ENCODE measurements at places on chromosomes 12 and 14.
A peak's percentile ranks its signal among the peaks of the same experiment; 100 is the strongest.

DNA sequence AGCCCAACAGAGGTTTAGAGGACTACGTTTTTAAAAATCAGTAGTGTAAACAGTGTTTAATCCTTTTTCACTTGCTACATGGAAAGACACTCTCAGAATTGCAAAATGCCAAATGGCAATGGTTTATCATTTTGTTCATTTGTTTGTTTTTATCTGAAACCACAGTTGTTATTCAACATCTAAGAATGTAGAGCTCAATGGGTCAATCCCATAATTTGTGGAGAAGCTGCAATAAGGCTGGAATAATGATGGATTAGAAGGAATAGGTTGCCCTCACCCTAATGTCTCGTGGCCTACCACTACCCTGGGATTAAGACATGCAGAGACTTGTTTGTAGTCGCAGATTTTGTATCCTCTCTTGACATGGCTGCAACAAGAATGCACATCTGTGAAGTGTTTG lies 115.7 kb downstream of the LLPH start:
- no peak for DNase-seq

- no peak for DNase-seq
Observed at GRCh38 chr12:107486140-107486892, 199.3 kb upstream of the PWP1 start.

GRCh38 chr12:92058664-92059063 lies 87.0 kb downstream of the BTG1 start:
- no peak for DNase-seq

DNA sequence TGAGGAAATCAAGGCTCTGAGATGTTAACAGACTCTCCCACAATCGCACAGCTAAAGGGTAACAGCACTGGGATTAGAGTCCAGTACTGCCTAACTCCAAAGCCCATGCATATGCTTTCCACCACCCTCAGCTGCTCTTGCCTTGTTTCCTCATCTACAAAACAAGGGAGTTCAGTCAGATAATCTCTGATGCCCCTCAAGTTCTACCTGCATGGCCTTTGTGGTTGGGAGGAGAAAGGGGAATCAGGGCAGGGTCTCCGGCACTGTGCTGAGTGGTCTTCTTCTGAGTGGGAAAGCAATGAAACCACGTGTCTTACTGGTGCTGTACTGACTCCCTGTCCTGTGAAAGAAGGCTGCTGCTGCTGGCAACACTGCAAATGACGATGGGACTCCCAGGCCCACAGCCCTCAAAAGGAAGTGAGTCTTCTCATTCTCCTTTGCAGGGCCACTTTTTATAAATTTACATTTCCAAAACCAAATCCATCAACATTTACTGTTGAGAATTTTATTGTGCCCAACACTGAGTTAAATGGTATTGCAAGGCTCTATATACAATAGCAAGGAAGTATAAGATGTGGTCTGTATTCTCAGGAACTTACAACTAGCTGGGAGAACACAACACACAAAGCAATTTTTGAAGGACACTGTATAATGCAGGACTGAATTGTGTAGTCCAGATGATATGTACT lies 19.7 kb upstream of the DUSP16 start:
- no peak for DNase-seq

GRCh38 chr14:61034416-61035120 lies 53.5 kb downstream of the SLC38A6 start:
- DNase-seq = peak; percentile 13

DNA sequence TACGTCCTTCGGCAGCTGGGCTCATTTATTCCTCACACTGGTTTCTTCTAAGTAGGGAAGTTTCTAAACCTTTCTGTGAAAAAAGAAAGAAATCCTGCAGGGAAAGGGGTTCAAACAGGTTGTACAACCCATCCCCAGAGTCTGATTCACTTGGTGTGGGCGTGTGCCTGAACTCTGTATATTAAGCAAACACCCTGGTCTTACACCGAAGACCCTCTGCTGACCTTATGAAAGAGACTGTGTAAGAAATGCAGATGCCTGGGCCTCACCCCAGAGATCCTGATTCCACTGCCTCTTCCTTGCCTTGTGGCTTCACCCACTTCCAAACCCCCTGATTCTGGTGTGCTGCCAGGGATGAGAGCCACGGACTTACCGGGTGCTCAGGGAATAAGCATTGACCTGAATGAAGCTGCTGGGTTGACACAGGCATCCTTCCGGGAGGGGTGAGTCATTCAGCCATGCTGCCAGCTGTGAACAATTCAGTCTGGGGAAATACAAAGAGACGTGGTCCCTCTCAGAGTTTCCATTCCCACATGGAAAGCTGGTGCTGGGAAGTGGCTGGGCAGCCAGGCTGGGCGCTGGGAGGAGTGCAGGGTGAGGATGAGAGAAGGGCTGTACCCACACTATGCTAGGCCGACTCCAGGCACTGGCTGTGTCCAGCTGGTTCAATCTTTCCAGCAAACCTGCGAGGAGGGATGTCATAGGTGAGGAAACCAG lies 26.5 kb upstream of the ACTN1 start:
- DNase-seq = no peak

DNA sequence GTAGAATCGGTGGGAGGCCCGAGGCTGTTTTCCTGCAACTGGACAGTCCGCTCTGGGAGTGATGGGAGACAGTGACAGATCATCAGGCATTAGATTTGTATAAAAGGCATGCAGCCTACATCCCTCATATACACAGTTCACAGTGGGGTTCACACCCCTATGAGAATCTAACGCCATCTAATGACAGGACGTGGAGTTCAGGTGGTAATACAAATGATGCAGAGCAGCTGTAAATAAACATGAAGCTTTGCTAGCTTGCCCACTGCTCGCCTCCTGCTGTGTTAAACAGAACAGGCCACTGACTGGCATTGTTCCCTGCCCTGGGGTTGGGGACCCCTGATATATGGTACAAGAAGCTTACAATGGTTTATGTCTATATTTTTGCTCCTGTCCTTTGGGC lies 179.0 kb downstream of the LRFN5 start:
- DNase-seq = no peak

DNA sequence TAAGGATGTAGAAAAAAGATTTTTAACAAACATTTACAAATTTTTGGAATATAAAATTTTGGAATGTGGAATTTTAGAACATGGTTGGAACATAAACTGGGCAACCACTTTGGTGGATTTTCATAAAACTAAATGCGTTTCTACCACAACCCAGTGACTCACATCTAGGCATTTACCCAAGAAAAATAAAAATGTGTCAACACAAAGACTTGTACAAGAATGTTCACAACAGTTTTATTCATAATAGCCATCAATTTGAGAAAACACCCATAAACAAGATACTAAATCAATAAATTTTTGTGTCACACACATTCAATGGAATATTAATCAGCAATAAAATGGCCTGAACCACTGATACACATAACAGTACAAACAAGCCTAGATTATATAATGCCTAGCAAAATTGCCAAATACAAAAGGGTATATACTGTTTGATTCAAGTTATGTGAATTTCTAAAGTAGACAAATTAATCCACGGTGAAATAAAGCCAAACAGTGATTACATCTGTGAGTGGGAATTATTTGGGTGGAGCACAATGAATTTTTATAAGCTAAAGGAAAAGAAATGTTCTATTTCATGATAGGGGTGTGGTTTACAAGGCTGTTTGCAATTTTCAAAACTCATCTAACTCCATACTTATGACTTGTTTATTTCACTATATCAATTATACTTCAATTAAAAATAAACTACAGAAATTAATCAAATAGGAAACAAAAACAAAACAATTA lies 415.2 kb upstream of the OR4E1 start:
- DNase-seq = no peak

GRCh38 chr12:63981343-63981742 lies 136.8 kb downstream of the SRGAP1 start:
- no peak for DNase-seq

GRCh38 chr12:43676183-43676813 lies 82.3 kb downstream of the PUS7L start:
- DNase-seq = peak; percentile 16

GRCh38 chr14:105095236-105095805 lies 30.1 kb upstream of the GPR132 start:
- no peak for DNase-seq

GRCh38 chr14:51507511-51507905 lies 144.2 kb upstream of the FRMD6 start:
- DNase-seq = no peak

- DNase-seq = no peak
Observed at GRCh38 chr12:107439026-107439738, 246.4 kb upstream of the PWP1 start.

GRCh38 chr14:53741479-53742232 lies 215.0 kb downstream of the BMP4 start:
- DNase-seq = no peak

DNA sequence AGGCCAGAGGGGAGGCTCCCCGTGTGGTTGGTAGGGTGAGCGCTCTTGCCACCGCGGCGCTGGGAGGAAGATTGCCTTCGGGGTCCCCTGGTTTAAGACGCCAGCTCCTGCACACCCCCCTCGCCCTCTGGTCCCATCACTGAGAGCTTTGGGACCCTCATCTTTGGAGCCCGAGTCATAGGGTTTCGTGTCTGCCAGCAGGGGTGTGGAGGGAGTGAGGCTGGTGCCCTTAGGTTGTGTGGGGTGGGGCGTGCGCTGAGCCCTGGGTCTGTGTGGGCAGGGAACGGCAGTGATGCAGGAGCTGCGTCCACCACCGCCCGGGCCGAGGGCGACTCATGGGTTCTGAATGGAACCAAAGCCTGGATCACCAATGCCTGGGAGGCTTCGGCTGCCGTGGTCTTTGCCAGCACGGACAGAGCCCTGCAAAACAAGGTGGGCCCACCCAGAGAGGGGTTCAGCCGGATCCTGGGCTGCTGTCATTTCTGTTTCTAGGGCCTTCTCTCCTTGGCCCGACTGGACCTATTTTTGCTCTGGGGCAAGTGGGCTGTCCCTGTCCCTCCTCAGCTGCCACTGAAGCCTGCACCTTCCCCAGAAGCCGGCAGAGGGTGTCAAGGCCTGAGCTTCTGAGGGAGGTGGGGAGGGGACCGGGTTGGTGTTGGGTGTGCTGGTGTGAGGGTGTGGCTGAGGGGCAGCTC lies 12.1 kb downstream of the ACADS start:
- no peak for DNase-seq

GRCh38 chr12:106780010-106780631 lies 5.6 kb downstream of the RIC8B start:
- DNase-seq = no peak

- no peak for DNase-seq
Observed at GRCh38 chr12:84480803-84481202, 431.8 kb downstream of the SLC6A15 start.

DNA sequence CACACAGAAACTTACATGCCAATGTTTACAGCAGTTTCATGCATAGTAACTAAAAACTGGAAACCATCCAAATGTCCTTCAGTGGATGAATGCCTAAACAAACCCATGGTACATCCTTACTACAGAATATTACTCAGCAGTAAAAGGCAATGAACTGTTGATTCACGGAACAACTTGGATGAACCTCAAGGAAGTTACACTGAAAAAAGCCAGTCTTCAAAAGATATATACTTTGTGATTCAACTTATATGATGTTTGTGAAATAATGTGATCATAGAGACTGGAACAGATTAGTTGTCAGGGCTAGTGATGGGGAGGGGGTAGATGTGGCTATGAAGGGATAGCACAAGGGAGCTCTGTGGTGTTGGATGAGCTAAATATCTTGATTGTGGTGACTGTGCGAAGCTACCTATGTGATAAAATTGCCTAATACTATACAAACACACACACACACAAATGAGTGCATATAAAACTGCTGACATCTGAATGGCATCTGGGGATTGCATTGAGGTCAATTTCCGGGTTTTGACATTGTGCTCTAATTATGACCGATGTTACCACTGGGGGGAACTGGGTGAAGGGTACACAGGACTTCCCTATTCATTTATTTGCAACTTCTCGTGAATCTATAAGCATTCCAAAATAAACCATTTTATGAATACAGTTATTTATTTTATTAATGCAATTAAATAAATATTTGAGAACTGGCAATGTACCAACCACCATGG lies 94.3 kb downstream of the RIN3 start:
- no peak for DNase-seq

DNA sequence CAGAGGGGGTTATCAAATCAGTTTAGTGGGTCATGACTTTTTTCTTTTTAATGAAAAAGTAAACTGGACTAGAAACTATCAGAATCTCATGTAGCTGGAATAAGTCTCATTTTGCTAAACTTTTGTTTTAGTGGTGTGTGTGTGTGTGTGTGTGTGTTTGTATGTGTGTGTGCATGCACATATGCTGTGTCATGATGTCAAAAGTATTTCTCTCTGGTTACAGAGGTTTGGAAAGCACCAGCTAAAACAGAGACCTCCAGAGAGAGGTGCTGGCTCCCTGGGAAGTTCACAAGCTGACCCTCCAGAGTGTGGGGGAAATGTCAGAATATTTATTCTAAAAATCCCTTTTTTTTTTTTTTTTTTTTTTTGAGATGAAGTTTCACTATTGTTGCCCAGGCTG lies 114.7 kb downstream of the LGMN start:
- DNase-seq = no peak

- DNase-seq = peak; percentile 35
Observed at GRCh38 chr12:97452839-97453238, 9.8 kb upstream of the RMST start.

All from GM12864 (cell line).